ENCODE measurements at places on chromosomes 16 and 17.

- DNase-seq: peak; percentile 16
Measured at GRCh38 chr17:40069751-40070708, 7.3 kb downstream of the THRA start.

DNA sequence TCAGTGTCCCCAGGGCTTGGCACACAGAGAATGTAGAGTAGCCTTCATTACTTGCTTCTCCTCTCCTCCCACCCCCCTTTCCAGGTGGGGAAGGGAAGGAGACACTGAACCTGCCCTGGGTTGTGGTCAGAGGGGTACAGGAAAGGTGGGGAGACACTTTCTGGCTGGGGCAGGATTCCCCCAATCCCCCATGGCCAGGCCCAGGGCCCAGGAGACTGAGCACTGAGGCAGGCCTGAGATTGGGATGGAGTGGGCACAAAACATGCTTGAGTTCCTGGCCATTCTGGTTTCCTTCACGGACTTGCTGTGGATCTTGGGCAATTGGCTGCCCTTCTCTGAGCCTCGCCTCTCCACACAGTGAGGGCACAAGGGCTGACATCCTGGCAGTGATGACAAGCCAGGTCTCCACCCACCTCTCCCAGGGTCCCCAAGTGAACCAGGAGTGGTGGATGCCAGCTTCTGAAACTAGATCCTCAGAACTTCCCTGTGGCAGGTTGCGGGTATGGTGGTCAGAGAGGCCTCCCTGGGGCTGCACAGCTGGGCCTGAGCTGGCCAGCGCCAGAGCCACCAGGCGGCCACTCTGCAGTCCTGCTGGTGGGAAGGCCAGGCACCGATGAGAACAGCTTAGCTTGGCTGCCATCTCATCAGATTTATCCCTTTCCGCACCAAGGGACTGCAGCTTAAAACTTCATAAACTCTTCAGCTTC is 9.3 kb downstream of the ZNF629 start:
- no peak for DNase-seq

GRCh38 chr17:42347198-42347597 is 41.0 kb downstream of the STAT3 start:
- no peak for DNase-seq

DNA sequence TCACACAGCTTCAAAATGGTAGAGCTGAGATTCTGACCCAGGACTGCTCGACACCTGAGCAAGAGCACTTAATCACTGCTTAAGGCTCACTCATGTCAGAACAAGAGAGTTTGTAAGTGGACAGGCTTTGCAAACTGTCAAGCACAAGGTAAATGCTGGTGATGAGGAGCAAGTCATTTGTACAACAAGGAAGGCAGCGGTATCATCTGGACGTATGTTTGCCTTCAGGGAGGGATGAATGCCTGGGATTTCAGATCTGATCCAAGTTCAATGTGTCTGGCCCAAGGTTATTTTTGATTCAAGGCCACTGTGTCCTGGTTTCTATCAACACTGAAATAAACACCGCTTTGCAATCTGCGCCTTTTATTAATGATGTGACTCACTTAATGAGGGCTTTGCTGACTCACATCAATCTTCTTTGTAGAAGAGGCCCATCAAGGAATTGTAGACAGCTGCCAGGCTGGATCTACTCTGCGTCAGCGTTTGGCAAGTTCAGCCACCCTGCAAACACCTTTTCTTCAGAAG is 174.4 kb upstream of the HS3ST3A1 start:
- no peak for DNase-seq

GRCh38 chr17:71302721-71303549 is 817.9 kb upstream of the SOX9 start:
- no peak for DNase-seq

- DNase-seq: no peak
Measured at GRCh38 chr17:40961591-40961990, 5.2 kb downstream of the KRT39 start.

DNA sequence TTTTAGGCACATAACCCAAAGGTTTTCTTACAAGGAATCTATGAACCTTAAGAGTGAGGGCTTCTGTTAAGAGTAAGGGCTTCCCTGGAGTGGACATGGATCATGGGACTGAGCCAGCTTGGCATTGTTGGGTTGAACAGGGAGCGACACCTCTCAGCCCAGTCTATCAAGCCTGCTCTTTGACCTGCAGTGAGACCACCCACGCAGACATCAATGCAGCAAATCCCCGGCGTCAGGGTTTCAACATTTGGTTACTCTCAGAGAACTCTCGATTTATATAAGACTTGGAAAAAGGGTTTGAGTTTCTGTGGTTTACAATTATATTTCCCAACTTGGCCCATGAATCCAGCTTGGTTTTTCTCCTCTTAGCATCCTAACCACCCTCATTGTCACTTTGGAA is 299.9 kb downstream of the WWOX start:
- DNase-seq: no peak

GRCh38 chr16:67179421-67180080 is 4.2 kb downstream of the MATCAP1 start:
- DNase-seq: no peak

DNA sequence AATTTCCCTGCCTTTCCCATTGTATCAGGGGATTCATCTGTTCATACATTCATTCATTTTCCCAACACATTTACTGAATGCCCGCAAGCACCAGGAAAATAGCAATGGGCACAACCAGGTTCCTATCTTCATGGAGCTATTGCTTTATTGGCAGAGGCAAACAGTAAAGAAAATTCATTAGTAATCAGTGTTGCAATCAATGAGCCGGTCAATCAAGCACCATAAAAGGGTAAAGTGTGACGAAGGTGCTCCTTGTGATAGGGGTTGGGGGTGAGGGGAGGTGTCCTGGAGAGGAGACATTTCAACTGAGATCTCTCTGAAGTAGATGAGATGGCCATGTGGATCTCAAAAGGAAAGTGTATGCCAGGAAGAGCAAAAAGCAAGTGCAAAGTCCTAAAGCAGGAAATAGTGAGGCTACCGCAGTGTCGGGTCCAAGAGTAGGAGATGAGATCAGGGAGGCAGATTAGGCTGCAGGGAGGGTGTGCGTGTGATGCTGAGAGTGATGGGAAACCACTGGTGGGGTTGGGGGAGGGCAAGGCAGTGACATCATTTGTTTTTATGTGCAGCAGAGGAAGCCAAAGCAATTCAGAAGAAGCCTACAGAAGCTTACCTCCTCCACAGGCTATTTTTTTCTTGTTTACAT is 28.4 kb downstream of the CDH13 start:
- DNase-seq: no peak

DNA sequence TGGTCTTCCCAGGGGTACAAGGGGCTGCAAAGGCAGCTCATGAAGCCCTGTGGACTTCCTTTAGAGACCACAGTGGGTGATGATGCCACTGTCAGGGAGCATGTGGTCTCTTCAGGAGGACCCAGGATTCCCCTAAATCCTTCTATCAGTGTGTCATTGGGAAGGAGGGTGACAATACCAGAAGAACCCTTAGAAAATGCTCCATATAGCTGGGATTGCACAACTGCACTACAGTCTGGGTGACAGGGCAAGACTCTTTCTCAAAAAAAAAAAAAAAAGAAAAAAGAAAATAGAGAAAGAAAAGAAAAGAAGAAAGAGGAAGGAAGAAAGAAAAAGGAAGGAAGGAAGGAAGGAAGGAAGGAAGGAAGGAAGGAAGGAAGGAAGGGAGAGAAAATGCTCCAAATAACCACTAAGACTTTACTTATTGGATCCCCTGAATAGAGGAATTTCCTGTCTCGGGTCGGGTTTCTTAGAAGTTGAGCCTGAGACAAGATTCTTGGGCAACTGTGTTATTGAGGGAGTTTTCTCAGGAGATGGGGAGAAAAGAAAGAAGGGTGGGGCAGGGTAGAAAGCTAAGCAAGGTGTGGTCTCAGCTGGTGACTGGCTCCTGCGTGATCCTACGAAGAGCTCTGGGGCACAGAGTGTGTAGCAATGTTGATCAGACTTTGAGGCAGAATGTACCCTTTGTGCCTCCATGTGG is 83.1 kb upstream of the DNAH9 start:
- no peak for DNase-seq

DNA sequence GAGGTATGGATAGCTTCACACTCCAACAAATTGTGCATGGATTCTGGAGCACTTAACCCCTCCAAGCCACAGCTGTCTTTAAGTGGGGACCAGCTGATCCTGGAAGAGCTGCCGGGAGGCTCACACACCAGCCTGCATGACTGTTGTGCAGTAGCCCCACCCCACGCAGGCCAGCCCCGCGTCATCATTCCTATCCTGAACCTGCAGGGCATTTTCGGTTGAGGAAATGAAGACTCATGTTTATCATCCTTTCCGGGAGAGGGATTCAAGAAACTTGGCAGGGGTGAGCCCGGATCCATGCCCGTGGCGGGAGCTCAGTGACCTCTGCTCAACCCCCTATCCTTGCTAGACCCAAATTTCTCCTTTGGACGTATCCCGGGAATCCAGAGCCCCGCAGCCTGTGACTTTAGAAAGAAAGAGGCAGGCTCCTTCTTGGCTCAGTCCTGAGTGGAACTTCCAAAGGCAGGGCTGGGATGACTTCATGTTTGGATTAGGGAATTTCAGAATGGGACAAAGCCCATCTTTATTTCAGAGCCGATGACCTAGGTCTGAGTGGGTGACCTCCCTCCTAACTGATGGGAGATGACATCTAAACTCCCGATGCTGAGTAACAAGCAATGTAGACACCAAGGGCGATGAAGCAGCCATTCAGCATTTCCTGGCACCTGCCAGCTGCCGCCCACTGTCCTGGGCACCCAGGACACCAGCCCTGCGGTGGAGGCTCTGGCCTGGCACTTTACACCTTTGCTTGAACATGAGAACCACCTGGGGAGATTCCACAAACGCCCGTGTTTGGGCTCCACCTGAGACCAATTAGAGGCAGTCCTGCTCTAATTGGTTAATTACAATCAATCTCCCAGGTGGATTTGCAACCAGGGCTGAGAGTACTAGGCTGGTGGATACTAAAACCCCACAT is 43.3 kb upstream of the CMIP start:
- DNase-seq: peak; percentile 82

DNA sequence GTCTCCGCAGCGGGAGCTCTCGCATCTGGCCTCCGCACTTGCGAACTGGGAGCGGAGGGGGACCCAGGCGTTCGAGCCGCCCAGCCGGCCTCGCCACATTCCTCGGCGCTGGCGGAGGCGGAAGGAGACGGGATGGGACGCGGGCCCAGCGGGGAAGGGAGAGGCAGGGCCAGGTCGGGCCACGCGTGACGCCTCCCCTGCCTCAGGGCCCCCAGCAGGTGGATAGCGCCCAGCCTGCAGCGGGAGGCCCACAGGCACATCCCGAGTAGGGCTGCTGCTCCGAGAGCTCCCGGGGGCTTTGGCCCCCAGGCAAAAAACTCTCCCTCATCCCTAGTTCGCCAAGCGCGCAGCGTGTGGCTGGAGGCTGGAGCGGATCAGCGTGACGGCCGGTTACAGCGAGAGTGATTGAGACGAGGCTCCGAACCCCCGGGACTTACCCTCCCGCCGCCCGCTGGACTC is 800 bp downstream of the PLEKHH3 start:
- DNase-seq: peak; percentile 57

DNA sequence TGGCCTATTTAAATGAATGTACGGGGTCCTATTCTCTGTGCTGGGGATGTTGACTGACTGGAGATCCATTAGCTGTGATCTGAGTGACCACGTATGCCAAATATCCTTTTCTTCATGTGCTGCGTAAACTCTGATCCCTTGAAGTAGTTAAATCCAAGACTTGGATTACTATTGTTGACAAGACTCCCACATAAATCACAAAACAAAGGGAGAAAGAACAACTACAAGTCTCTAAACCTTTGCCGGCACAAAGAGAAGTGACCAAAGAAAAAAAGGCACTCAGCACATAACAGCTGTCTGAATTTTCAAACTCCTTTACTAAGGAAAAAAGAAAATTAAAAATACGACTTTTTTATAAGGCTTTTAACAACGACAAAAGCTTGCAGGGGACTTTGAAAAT is 559.9 kb upstream of the CDH8 start:
- DNase-seq: no peak

DNA sequence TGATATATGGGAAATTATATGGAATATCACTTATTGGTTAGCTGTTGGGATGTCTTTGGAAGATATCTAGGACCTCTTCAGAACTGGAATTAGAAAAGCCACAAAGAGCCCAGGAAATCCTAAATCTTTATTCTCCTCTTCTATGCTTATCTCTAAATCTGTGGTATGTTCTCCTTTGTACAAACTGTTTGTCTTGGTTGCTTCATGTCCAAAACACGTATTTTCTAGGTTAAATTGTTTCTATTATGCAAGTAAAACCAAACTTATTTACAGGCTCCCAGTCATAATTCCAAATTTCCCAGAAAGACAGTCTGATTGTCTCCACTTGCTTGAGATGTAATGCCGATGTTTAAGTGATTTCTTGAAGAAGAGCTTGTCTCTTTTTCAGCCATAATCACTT is 650.9 kb downstream of the CDH11 start:
- no peak for DNase-seq

- DNase-seq: no peak
Measured at GRCh38 chr17:69088643-69089200, 28.0 kb upstream of the ABCA9 start.

- DNase-seq: peak; percentile 77
Measured at GRCh38 chr17:76681222-76682137, 29.3 kb downstream of the MXRA7 start.

- DNase-seq: no peak
Measured at GRCh38 chr17:40022497-40022896, 7.3 kb downstream of the CSF3 start.

- DNase-seq: no peak
Measured at GRCh38 chr16:2915196-2915929, 3.6 kb downstream of the FLYWCH1 start.

- no peak for DNase-seq
Measured at GRCh38 chr17:57976594-57976993, 11.5 kb downstream of the VEZF1 start.

DNA sequence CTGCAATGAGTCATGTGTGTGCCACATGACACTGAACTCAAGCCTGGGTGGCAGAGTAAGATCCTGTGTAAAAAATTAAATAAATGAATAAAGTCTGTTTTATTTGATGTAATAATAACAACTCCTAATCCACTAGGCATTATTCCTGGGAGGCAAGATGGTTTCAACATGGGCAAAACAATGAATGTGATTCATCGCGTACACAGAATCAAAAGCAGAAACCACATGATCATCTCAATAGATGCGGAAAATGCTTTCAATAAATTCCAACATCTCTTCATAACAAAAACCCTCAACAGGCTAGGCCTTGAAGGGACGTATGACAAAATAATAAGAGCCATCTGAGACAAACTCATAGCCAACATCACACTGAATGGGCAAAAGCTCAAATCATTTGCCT is 195.4 kb downstream of the CDH11 start:
- DNase-seq: no peak
